ENCODE measurements at places on chromosomes 1 and 21.

- no peak for DNase-seq
Observed at GRCh38 chr1:87973896-87974295, 645.2 kb downstream of the LMO4 start.

DNA sequence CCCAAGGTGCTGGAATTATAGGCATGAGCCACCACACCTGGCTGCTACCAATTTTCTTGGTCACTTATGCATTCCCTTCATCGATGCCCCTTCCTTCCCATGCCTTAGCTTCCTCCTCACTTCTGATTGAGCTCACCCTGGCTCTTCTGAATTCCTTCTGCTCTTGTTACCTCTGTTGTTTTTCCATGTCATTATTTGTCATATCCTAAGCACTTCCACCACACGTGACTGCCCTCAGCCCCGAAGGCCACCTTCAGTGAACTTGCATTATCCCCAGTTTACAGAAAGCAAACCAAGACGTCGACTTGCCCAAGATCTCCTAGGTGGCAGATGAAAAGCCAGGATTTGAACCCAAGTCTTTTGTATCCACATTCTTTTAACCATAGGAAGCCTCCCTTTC, 30.7 kb downstream of the CA6 start:
- DNase-seq, result no peak

- no peak for DNase-seq
Observed at GRCh38 chr1:164704954-164705353, 146.0 kb downstream of the PBX1 start.

- no peak for DNase-seq
Observed at GRCh38 chr1:19467199-19468187, 17.8 kb downstream of the CAPZB start.

DNA sequence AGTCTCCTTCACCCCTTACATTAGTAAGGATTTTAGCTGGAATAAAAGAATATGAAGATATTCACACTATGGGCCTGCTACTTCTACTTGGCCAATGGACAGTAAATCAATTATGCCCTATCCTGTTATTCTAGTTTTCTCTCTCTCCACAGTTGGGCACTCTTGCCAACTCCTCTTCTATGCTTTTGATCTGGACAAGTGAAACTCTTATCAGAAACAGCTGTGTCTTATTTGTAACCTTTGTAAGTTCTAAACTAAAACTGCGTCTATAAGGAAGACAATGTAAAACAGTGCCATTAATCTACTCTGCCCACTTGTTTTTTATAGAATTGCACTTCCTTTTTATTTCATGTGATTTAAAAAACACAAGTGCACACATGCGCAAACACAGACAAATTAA, 244.0 kb upstream of the DMRTA2 start:
- DNase-seq, result no peak

GRCh38 chr1:170864876-170865538, 70.3 kb upstream of the MROH9 start:
- DNase-seq, result no peak

- no peak for DNase-seq
Observed at GRCh38 chr1:1023700-1024099, 3.8 kb downstream of the AGRN start.

GRCh38 chr1:234977875-234978396, 150.7 kb downstream of the TOMM20 start:
- DNase-seq, result no peak

- no peak for DNase-seq
Observed at GRCh38 chr1:203158960-203159665, 16.5 kb downstream of the MYBPH start.

GRCh38 chr1:26784023-26784871, 3.5 kb upstream of the PIGV start:
- no peak for DNase-seq

GRCh38 chr1:42957880-42958487, 684 bp downstream of the SLC2A1 start:
- DNase-seq, result no peak

DNA sequence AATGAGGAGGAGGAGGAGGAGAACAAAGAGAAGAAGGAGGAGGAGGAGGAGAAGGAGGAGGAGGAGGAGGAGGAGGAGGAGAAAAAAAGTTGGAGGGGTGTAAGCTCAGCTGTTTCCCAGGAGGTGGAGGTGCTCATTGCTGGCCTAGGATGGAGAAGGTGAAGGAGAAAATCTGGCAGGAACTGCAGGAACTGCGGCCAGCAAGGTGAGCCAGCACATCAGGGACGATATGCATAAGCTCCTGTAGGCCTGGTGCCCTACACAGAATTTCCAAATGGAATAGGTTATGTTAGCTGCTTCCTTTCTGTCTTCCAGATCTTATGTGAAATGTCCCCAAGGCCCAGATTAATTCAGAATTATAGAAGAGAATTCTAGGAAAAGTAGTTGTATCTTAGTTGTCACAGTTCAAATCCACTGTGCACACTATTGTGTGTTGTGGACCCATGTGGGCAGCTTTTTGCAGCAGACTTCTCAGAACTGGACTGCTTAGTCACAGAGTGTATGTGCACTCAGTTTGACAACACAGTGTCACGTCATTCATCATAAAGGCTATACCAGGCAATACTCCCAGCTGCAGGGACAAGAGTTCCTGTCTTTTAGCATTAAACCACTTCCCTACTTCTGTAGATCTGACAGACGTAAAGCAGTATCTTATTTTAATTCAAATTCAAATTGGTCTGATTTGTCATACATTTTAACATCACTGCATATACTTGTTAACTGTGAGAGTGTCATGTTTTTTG, 303.7 kb downstream of the HLX start:
- no peak for DNase-seq

DNA sequence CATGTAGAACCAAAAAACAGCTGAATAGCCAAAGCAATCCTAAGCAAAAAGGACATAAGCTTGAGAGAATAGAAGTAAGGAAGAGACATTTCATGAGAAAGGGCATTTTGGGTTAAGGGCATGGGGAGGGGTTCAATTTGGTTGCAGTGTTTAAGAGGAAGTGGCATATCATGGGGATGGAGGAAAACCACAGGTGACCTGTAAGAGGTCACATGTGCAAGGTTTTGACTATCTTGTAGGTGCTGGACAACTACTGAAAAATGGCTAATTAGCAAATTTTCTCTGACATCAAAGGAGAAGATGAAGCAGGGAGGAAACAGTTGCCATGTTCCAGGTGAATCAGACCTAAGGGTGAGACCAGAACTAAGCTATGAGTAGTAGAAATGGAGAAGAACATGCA, 31.3 kb upstream of the ROR1 start:
- no peak for DNase-seq

- DNase-seq, result no peak
Observed at GRCh38 chr1:97608272-97608671, 312.6 kb downstream of the DPYD start.

GRCh38 chr1:88104236-88104635, 579.8 kb upstream of the PKN2 start:
- no peak for DNase-seq

DNA sequence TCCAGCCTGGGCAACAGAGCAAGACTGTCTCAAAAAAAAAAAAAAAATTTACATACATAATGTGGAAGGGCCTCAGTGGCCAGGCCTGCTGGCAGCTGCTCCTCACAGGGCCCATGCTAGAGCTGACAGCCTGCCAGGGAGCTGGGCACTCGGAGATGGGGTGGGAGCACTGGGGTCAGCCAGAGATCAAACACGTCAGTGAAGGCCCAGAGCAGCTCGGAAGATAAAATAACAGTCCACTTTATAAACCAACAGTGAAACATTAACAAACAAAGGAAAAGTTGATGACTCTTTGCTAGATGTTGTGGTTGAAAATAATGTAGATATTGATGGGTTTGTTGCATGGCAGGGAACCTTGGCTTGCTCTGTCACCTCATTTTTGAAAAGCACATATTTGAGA, 42.7 kb downstream of the ATP5PF start:
- DNase-seq, result no peak

DNA sequence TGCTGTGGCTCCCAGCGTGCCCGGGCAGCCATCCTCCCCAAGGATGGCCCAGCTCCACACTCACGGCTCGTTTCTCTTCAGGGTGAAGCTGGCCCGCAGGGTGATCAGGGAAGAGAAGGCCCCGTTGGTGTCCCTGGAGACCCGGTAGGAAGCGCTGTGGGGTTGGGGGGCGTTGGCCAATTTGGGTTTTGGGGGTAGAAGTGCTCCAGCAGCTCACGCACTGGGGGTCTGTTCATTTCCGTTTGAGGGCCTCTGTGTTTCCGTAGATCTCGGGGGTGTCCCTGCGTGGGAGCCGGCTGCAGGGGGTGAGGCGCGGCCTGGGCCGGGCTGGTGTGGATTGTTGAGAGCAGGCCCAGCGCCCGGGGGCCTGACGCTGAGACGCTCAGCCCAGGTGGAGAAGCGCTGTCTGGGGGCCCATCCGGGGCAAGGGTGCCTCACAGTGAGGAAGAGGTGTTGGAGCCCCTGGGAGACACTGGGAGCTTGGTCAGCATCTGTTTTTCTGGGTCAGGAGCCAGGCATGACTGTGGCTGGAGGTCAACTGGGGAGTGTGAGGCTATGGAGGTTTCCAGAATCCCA, 12.6 kb downstream of the COL6A1 start:
- no peak for DNase-seq

- no peak for DNase-seq
Observed at GRCh38 chr1:184443624-184444023, 56.8 kb downstream of the C1orf21 start.

- DNase-seq, result no peak
Observed at GRCh38 chr1:170114906-170115305, 30.9 kb upstream of the NTMT2 start.

DNA sequence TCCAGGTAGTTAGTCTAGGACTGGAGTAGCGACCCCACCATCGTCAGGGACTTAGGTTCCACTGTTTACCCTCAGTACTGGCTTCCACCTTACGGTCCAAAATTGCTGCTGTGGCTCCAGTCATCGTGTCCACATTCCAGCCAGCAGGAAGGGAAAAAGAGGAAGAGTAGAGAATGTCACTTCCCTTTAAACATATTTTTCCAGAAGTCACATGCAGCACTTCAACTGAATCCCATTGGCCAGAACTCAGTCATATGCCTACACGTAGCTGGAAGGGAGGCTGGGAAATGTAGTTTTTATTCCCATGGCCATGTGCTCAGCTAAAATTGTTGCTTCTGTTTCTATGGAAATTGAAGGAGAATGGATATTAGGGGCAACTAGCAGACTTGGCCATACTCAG, 84.1 kb upstream of the SELENON start:
- no peak for DNase-seq

DNA sequence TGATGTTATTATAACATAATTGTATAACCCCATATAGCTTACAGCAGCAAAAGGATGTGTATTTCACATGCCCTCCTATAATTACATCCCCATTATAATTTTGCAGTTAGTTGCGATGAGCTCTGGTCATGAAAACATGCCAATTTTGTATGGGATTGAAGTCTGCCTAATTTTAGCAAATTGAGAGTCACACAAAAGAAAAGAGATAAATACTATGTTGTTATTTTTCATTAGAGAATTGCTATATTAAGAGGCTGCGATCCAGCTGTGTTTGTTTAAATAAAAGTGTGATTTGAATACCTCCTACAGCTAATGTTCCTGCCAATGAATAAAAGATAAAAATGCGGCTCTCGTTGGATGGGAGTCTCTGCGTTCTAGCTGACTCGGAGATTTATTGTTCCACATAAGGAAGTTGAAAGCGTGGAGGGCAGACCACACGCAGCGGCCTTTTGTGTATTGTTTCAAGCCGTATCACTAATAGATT, 461.0 kb upstream of the NFIA start:
- DNase-seq, result no peak

GRCh38 chr1:54936791-54937190, 43.6 kb upstream of the TMEM61 start:
- DNase-seq, result no peak

DNA sequence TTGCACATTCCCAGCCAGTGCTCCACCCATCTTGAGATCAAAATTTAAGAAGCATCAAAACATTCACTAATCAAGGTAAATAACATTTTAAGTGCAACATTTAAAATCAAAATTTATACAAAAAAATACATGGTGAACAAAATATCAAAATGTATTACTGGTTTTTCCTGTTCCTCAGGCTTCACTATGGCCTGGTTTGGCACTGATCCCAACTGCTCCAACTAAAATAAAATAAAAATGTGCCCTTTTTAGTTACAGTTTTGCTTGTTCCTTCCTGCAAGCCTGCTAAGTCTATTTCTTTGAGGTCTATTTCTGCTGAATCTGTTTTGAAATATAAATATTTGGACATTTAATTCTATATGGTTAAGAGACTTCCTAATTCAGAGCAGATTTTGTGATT, 54.9 kb downstream of the ADAMTS1 start:
- DNase-seq, result no peak

DNA sequence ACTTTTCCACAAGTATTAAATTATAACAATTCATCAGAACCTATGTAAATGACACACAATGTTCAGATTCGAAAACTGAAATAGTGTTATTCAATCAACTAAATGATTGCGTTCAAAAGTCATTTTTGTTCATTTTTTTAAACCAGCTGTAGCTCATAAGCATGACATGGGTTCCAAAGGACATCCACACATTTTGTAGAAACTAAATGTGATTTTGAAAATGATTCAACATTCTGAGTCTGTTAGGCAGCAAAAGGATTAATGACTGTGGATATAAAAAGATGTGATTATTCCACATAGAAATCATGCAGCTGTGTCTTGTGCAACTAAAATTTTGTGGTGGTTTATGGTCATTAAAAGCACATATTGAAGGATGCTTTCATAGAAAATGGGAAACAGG, 204.5 kb downstream of the BRINP3 start:
- no peak for DNase-seq

DNA sequence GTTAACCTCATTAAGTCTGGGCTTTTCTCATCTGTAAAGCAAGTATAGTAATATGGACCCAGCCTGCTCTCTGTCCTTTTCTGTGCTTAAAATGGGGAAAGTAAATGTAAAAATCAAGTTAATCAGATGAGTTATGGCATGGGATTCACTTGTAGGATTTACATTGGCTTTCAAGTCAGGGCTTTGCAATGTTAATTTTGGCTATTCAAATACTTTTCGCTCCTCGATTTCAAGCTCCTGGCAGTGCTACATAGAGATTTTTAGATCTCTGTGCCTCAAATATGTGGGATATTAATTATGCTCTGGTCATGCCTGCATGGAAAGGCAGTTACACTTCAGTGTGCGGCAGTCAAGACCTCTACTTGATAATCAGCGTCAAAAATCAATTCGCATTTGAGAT, 709.8 kb downstream of the LTN1 start:
- no peak for DNase-seq

- no peak for DNase-seq
Observed at GRCh38 chr1:242847390-242847993, 323.0 kb upstream of the PLD5 start.

- DNase-seq, result no peak
Observed at GRCh38 chr1:188669728-188670382, 1807.8 kb downstream of the BRINP3 start.

Measured in stimulated activated CD8-positive, alpha-beta memory T cell treated with anti-CD3 and anti-CD28 coated beads, Interleukin-4, amount 100 ng/mL, for 1 hour (primary cell).